Upper lobe of left lung (tissue), 6 donors: ENCODE measurements at places on chromosomes 5 and 9.
A peak's percentile ranks its signal among the peaks of the same experiment; 100 is the strongest.

GRCh38 chr9:16868701-16869100 lies 1.8 kb downstream of the BNC2 start:
- H3K4me3 ChIP-seq, result peak overlapping the region; percentile 68
- H3K4me1 ChIP-seq, result peaks cover 7% of the 10 kb centered on the region
- no peak for DNase-seq
- H3K36me3 ChIP-seq, result no peaks in the 10 kb centered on the region

GRCh38 chr9:14203356-14204056 lies 110.4 kb downstream of the NFIB start:
- H3K27me3 ChIP-seq, result no peaks in the 10 kb centered on the region
- H3K27ac ChIP-seq, result peak overlapping the region; percentile 73
- peak; percentile 69 for DNase-seq
- H3K4me1 ChIP-seq, result peaks cover 26% of the 10 kb centered on the region
- H3K36me3 ChIP-seq, result no peaks in the 10 kb centered on the region

DNA sequence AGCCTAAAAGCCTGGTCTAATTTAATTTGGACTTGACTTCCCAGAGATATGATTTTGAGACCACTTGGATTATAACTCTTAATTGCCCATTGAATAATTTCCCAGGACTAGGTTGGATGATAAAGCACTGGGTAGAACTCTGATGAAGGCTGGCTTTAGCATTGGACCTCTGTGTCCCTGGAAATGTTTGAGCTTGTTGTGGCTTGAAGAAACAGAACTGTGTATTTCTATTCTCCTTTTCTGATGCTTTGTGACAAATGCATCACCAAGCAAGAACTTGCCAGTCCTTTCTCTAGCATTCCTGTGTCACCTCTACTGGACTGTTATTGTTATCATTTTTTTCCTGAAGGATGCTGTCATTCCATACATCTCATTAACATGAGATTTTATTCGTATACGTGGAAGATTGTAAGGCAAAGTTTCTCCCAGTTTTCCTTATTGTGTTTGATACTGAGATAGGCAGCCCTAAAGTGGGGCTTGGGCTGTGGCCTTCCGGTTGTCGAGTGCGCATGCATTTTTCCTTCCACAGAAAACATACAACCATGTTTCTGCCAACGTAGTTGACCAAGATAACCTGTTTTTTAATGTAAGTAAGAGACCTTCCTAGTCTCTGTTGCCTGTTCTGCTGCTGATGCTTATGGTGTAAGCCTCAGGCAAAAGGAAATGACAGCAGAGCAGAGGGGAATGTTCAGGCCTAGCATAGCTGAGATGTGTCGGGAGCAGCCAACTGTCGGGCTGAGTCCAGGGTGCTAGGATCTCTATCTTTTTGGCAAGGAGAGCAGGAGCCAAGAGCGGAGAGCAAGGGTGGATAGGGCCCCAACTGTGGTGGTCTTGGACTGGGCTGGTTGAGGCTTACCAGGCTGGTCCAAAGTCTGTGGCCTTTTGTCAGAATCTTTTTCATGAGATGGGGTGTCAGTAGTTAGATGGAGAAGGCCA lies 2.3 kb downstream of the NTRK2 start:
- peaks cover 25% of the 10 kb centered on the region for H3K4me1 ChIP-seq

GRCh38 chr5:172579403-172579990 lies 61.6 kb upstream of the NEURL1B start:
- H3K4me3 ChIP-seq, result no peak overlapping the region
- no peaks in the 10 kb centered on the region for H3K36me3 ChIP-seq
- no peak for DNase-seq
- no peak overlapping the region for H3K27ac ChIP-seq
- peaks cover 11% of the 10 kb centered on the region for H3K4me1 ChIP-seq

DNA sequence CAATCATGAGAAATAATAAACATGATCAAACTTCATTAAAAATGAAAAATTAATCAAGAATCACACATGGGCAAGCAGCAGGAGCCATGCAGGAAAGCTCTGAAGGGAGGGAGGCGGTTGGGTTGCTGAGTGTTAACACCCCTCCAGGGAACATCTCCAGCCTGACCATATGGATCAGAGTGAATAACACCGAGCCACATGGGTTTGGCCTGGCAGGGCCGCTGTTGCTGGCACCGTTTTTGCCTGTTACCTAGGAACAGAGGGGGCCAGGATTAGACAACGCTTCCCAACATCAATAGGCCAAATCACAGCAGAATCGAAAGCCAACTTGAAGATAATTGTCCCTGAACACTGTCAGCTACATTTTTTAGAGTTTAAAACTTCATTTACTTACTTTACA lies 160.2 kb downstream of the DENND1A start:
- H3K27me3 ChIP-seq, result no peaks in the 10 kb centered on the region
- DNase-seq, result no peak
- H3K4me1 ChIP-seq, result no peaks in the 10 kb centered on the region
- H3K4me3 ChIP-seq, result no peak overlapping the region

GRCh38 chr5:171336521-171337209 lies 27.6 kb downstream of the TLX3 start:
- H3K36me3 ChIP-seq, result no peaks in the 10 kb centered on the region
- H3K27me3 ChIP-seq, result no peaks in the 10 kb centered on the region
- H3K4me1 ChIP-seq, result peaks cover 2% of the 10 kb centered on the region
- no peak for DNase-seq

DNA sequence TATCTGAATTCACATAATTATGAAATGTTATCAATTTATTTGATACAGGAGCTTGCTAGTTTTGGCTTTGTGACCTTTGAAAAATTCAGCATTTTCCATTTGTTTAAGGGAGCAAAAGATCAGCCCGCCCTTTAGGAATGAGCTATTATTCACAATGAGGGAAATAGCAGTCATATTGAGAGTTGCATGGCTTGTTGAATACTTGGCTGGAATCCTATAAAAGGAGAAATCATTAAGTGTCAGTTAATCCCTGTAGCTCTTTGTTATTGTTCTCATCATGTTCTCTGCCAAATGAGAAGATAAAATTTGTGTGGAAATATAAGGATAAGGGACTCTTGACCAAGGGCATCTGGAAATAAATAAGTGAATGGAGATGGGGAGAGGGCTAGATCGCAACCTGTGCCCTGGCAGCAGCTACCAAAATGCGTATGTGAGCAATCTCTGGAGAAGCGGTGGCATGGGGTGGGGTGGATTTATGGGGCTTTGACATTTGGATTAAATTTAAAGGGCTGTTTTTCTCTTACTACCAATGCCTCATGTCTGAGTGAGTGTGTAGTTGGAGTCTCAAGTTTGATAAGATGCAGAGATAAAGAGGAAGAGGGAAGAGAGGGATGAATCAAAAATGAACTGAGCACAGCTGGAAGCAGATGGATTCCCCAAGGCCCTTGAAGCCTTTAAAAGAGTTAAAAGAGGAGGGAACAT lies 237.6 kb downstream of the NNT start:
- no peaks in the 10 kb centered on the region for H3K4me1 ChIP-seq
- H3K36me3 ChIP-seq, result no peaks in the 10 kb centered on the region
- H3K27me3 ChIP-seq, result no peaks in the 10 kb centered on the region

DNA sequence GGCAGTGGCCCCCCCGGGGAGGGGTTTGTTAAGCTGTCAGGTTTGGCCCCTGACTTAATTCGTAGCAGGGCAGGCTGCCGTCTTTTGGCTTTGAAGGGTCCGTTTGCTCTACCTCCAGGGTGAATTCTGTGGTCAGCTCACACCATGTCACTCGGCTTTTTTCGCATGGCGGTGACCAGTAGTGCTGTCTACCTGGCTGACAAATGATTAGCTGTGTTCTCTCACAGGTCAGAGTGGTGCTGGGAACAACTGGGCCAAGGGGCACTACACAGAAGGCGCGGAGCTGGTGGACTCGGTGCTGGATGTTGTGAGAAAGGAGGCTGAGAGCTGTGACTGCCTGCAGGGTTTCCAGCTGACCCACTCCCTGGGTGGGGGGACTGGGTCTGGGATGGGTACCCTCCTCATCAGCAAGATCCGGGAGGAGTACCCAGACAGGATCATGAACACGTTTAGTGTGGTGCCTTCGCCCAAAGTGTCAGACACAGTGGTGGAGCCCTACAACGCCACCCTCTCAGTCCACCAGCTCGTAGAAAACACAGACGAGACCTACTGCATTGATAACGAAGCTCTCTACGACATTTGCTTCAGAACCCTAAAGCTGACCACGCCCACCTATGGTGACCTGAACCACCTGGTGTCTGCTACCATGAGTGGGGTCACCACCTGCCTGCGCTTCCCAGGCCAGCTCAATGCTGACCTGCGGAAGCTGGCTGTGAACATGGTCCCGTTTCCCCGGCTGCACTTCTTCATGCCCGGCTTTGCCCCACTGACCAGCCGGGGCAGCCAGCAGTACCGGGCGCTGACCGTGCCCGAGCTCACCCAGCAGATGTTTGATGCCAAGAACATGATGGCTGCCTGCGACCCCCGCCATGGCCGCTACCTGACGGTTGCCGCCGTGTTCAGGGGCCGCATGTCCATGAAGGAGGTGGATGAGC lies 1.4 kb downstream of the TUBB4B start:
- H3K27me3 ChIP-seq, result no peaks in the 10 kb centered on the region
- H3K4me3 ChIP-seq, result peak overlapping the region; percentile 89
- H3K4me1 ChIP-seq, result peaks cover 64% of the 10 kb centered on the region
- no peak for DNase-seq

DNA sequence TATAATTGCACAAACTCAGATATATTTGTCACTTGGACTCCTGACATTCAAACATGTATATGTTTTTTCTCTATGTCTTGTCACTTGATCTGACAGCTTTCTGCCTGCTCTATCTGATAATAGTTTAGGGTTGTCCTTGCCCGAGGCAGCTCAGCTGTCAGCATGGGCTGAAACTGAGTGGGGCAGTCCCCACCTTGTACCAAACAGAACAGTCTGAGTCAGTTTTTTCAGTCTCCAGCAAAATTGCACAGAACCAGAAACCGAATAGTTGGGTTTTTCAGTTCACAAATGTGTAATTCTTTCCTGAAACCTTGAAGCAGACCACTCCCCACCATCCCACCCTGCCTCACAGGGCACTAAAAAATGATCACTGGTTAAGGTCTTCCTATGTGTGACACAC lies 9.5 kb upstream of the HAND1 start:
- H3K27me3 ChIP-seq, result peaks cover 2% of the 10 kb centered on the region
- peaks cover 3% of the 10 kb centered on the region for H3K4me1 ChIP-seq
- no peak overlapping the region for H3K27ac ChIP-seq
- H3K36me3 ChIP-seq, result no peaks in the 10 kb centered on the region

DNA sequence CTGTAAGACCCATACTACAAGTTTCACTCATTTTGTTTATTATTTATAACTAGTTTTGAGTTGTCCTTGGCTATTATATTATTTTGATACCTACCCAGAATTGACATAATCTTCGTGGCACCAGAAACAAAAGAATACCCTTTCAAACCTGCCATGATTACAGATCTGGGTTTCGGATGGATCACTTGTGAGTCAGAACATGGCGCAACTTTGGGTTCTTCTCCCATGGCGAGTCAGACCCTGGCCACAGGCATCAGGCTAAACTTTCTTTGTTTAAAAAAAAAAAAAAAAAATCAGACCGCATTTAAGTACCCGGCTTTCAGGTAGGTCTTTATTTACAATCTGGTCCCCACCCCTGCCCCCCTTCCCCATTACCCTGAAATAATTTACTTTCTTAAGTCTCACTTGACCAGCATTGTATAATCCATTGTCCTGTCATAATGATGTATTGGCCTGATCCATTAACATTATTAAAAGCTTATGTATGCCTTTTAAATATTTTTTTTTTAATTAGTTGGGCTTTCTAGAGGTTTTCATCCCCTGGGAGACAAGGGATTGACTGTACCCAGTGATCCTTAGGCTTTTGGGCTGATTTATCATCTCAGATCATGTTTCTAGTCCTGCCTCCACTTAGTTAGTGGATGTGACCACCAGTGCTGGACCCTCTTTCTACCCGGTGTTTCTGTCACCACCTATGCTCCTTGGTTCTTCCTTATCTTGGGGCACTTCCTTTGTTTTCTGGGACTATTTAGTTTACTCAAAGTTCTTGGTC lies 43.9 kb downstream of the F2RL2 start:
- H3K27ac ChIP-seq, result no peak overlapping the region
- no peak for DNase-seq
- no peak overlapping the region for H3K4me3 ChIP-seq

DNA sequence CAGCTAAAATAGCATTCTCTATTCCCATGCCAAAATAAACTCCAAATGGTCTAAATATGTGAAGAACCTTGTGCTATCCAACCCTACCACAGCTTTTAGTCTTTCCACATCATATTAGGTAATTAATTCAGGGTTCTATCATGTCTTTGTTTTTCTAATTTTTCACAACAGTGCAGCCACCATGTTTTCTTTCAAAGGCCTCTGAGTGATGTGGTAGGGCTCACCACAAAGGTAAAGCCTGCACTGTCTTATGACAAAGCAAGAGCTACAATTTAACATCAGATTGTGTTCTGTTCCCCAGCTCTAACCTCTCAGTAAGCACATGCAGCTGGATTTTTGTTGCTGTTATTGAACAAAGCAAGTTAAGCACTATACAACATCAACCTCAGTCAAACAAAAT lies 52.4 kb downstream of the MEF2C start:
- no peak overlapping the region for H3K4me3 ChIP-seq
- peaks cover 44% of the 10 kb centered on the region for H3K4me1 ChIP-seq
- H3K27me3 ChIP-seq, result no peaks in the 10 kb centered on the region
- no peak overlapping the region for H3K27ac ChIP-seq
- no peaks in the 10 kb centered on the region for H3K36me3 ChIP-seq

DNA sequence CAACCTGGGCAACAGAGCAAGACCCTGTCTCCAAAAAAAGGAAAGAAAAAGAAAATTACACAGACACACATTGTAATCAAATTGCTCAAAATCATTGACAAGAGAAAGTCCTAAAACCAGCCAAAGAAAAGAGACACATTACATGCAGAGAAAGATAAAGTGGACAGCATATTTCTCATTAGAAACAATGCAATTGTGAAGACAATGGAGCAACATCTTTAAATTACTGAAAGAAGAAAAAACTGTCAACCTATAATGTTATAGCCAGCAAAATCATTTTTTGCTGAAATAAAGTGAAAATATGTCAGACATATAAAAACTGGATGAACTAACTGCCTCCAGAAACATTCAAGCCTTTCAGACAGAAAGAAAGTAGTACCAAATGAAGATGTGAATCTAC lies 120.6 kb downstream of the TMEM167A start:
- H3K27ac ChIP-seq, result no peak overlapping the region
- H3K27me3 ChIP-seq, result no peaks in the 10 kb centered on the region
- H3K4me3 ChIP-seq, result no peak overlapping the region
- DNase-seq, result no peak

DNA sequence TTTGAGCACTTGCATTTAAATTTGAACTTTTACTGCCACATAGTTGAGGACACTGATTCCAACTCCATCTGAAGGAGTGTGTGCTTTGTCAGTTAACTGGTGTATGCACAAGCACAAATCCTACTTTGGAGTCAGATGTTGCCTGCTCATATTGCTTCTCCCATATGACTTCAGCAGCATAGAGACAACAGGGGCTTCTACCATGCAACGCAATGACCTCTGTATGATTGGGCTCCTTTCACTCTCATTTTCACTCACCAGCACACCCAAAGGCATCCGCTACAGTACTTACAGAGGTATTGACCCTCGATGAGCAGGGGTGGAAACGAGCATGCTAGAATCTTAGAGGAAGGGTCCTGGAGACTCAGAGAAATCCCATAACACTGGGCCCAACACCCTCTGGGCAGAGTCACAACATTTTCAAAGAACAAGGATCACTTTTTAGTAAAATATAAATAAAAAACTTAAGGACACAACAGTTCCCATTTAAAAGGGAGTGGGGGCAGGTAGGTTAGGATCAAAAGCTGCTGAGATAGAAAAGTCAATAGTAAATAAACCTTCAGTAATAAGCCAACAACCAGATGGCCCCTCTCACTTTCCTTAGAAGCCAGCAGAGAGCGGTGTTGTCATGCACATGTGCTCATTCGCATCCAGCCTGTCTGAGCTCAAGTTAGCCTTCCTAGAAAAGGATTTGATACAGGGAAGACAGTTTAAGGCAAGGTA lies 203.8 kb downstream of the SNCAIP start:
- no peaks in the 10 kb centered on the region for H3K27me3 ChIP-seq
- no peaks in the 10 kb centered on the region for H3K36me3 ChIP-seq
- DNase-seq, result peak; percentile 36
- no peak overlapping the region for H3K4me3 ChIP-seq
- no peaks in the 10 kb centered on the region for H3K4me1 ChIP-seq
- H3K27ac ChIP-seq, result no peak overlapping the region
